ENCODE measurements at places on chromosomes 2 and 18.

DNA sequence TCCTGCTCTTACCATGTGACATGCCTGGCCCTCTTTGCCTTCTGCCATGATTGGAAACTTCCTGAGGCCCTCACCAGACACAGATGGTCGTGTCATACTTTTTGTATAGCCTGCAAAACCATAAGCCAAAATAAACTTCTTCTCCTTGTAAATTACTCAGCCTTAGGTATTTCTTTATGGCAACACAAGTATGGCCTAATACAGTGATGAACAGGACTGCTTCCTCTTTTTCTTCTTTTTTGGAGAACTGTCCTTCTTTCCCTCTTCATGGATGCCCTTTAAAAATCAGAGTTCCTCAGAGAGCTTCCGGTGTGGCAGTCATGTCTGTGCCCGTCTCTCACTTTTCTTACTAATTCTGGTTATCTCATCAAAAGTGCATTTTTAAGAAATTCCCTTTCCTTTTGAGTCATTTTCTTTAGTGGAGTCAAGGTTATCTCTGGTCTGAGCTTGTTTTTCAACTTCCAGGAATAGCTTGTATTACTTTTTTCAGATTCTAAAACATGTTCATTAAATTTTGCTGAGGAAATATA lies 9.2 kb upstream of the IL1A start:
- DNase-seq = no peak

- no peak for DNase-seq
Observed at GRCh38 chr2:75195076-75195691, 4.1 kb downstream of the TACR1 start.

- DNase-seq = no peak
Observed at GRCh38 chr18:69958422-69958821, 10.7 kb upstream of the CD226 start.

DNA sequence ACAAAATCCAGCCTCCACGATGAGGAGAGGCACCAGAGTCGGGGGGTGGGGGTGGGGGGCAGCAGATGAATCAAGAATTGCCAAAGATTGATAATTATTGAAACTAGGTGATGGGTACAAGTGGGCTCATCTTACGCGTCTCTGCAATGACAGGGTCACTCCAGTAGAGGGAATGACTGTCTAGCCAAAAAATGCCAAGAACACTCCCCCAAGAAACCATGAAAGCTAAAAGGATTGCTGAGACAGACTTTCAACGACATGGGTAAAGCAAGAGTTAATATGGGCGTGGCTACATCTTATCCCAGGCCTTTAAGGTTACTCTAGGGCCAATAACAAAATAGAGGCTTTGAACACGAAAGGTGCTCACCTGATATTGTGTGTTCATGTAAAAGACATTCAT lies 86.5 kb downstream of the STK39 start:
- DNase-seq = no peak

GRCh38 chr18:71238974-71239624 lies 950.3 kb downstream of the SOCS6 start:
- DNase-seq = no peak

GRCh38 chr18:46574743-46575115 lies 82.3 kb downstream of the LOXHD1 start:
- DNase-seq = no peak

- DNase-seq = no peak
Observed at GRCh38 chr2:205352593-205352992, 329.7 kb upstream of the NRP2 start.

DNA sequence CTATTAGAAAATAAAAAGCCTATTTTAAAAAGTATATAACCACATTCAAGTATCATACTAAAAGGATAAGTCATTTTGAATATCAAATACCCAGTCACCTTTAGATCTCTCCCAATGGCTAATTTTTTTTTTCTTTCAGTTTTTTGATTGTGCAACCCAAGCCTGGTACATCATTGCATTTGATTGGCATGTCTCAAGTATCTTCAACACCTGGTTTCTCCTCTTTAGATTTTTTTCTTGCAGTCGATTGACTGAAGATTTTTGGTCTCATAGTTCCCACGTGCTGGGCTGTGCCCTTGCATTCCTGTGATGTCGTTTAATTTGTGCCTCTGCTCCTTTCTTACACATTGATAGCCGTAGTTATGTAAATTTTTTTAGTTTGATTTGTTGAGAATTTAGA lies 40.7 kb downstream of the ATIC start:
- DNase-seq = no peak

DNA sequence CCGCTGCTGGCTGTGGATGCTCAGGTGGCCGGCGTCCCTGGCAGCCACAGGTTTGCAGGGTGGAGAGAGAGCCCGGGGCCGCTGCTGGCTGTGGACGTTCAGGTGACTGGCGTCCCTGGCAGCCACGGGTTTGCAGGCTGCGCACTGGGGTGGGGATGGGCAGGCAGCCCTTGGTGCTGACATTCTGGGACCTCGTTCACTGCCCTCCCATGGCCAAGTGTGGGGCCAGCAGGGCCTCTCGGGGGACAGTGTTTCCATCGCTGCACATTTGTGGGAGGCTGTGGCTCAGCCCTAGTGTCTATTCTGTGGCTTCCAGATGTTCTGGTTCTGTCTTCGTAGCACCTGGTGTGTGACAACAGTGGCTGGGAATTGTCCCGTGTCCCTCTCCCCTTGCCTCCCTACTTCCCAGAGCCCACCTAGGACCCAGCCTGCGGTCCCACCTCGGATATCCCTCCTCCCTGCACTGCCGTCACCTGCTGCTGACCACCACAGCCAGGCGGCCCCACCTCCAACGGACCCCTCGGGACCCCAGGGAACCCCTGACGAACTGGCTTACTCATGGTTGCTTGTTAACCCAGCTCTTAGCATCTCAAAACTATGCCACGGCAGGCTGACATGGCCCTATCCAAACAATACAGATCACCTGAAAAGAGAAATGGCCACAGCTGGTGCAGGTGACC lies 915 bp downstream of the CROCC2 start:
- no peak for DNase-seq

DNA sequence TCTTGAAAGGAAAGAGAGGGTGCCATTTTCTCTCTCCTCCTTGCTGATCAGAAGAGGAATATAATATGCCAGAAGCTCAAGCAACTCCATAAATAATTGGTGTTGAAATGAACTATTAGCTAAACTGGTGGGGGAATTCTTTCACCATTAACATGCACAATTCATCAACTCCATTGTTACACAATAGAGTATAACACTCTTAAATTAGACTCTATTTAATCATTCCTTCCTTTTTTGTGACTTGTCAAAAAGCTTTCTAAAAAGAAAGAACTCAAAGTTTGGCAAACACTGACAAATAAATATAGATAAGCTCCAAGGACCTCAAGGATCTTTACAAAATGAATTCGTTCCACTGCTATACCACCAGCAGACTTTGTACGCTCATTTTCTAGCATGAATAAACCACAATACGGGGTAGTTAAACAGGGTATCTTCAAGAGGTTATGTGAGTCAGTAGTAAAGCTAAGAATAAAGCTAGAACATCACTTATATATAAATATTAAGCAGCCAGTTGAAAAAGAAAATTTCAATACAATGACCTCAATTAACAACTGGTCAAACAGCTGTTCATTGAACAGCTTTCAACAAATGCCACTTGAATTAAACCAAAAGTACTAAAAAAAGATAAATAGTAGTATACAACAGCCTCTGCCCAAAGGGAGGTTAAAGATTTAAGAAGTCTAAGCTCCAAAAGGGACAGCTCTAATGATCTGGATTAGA lies 6.4 kb downstream of the TRAK2 start:
- no peak for DNase-seq

DNA sequence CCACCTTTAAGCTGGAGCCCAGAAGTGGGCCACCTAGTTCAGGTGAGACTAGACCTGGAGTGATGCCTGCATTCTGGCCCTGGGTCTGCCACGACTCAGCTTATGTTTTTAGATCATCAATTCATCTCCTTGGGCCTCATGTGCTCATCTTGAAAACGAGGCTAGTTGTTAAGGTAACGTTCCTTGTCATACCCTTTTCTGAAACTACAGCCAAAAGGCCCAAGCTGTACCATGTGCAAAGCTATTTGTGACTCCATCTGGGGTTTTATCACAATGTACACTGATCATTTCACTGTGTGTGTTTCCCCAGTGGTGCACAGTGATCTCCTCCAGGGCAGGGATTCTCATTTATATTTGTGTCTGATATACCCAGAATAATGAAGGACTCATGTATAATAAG lies 138.4 kb upstream of the COPS8 start:
- no peak for DNase-seq

- DNase-seq = no peak
Observed at GRCh38 chr2:188441288-188441947, 149.7 kb downstream of the GULP1 start.

DNA sequence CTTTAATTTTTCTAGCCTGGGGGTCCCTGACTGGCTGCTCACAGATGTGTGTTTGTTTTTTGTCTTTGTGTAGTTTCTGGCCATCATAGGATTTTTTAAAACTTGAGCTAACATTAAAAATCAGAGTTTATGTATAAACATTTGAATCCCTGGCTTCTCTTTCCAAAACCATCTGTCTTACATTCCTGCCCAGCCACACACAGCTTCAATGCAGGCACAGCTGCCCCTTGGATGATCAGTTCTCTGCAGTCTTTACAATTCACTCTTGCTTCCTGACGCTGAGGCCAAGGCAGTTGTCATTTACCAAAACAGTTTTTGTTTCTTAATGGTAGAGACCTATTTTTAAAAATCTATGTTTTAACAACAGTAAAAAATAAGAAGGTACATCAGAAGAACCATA lies 169.2 kb upstream of the LRRTM1 start:
- no peak for DNase-seq

DNA sequence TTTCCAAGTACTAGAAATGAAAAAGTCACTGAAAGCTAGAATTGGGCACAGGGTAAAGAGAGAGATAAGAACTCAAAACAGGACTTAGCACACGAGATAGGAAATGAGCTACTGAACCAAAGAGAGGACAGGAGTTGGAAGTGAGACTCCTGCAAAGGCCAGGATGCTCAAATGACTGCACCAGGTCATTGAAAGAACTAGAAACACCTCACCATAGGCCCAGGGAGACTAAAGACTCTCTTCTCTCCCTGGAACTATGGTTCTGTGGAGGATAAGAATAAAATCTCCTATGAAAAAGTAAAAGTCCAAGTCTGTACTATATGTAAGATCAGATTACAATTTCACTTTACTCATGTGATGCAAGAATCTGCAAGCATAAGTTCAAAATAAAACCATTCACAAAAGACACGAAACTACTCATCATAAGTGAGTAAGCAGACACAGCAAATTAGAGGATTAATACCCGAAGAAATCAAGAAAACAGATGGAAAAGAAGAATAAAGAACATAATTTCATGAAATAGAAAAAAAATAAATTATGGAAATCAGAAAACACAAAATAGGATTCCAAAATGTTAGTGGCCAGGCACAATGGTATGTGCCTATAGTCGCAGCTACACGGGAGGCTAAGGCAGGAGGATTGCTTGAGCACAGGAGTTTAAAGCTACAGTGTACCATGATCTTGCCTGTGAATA lies 6.5 kb downstream of the NBAS start:
- DNase-seq = no peak

GRCh38 chr2:86072271-86072858 lies 33.3 kb downstream of the POLR1A start:
- DNase-seq = no peak

DNA sequence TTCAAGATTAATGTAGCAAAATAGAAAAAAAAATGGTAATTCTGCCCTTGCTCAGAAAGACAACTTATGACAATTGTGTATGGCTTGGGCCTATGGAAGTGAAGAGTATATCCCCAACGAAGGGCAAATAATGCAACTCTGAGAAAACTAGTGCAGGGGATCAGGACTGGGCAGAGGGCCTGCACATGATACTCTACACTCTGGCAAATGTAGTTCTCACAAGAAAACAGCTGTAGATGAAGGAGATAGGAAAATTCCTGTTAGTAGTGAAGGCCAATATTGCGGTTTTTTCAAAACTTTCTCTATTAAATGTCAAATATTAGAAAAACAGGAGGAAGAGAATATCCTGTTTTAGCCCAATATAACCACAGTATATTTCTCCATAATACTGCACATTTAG lies 77.8 kb downstream of the SCN9A start:
- DNase-seq = no peak

All from NT2/D1 (cell line).